Stimulated activated CD4-positive, alpha-beta T cell treated with anti-CD3 and anti-CD28 coated beads, Interleukin-2, amount 100 ng/mL, for 4 hours (primary cell): ENCODE measurements at places on chromosomes 3 and 15.

DNA sequence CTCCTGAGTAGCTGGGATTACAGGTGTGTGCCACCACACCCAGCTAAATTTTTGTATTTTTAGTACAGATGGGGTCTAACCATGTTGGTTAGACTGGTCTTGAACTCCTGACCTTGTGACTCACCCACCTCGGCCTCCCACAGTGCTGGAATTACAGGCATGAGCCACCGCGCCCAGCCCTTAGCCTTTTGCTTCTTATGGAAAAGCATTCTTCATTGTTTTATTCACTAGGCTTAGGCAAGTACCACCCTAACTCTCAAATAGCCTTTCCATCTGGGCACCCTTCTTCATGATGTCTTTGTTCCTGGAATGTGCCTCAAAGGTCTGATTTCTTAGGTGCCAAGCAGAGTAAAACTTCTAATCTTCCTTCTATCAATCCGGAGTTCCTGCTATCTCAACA is 641.8 kb downstream of the FHIT start:
- no peak for DNase-seq

- DNase-seq, result no peak
These were observed 555.5 kb downstream of the ROBO2 start for GRCh38 chr3:77595371-77595870.

DNA sequence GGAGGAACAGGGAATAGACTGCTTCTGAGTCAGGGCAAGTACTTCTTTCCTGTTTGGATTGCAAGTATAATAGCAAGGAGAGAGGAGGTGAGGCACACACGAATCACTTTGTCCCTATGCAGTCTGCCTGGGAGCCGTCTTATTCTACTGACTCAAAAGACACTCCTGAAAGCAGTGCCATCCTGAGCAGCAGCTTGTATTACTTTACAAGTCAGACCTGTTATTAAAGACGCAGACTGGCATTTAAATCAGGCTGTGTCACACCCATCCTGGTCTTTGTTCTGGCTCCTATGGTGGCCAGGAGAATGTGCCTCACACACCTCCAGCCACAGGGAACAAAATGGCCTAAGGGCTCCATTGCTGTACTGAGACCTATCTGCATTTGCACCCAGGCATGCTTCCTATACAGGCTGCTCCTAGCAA is 17.9 kb upstream of the SQOR start:
- no peak for DNase-seq

GRCh38 chr15:99729920-99730319 is 3.3 kb downstream of the LYSMD4 start:
- DNase-seq, result no peak
